ENCODE measurements at places on chromosomes 16 and 17.

GRCh38 chr16:22075043-22075757 lies 17.1 kb upstream of the VWA3A start:
- DNase-seq, result no peak

- no peak for DNase-seq
Measured at GRCh38 chr16:89375686-89376085, 114.7 kb downstream of the ANKRD11 start.

GRCh38 chr16:79287424-79287917 lies 313.1 kb downstream of the MAF start:
- no peak for DNase-seq

DNA sequence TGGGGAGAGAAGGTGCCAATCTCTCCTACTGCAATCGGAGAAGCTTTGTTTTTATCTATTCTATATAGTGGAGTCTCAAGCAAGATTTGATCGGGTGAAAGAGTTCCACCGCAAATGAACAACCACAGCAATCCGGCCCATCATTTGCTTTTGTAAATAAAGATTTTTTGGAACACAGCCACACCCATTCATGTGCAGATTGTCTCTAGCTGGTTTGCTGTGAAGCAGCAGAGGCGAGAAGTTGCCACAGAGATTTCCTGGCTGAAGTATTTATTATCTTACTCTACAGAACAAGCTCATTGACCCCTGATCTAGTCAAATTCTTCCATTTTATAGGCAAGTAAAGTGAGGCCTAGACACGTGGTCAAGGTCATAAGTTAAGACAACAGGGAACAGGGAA lies 195.5 kb upstream of the TNRC6C start:
- DNase-seq, result no peak

DNA sequence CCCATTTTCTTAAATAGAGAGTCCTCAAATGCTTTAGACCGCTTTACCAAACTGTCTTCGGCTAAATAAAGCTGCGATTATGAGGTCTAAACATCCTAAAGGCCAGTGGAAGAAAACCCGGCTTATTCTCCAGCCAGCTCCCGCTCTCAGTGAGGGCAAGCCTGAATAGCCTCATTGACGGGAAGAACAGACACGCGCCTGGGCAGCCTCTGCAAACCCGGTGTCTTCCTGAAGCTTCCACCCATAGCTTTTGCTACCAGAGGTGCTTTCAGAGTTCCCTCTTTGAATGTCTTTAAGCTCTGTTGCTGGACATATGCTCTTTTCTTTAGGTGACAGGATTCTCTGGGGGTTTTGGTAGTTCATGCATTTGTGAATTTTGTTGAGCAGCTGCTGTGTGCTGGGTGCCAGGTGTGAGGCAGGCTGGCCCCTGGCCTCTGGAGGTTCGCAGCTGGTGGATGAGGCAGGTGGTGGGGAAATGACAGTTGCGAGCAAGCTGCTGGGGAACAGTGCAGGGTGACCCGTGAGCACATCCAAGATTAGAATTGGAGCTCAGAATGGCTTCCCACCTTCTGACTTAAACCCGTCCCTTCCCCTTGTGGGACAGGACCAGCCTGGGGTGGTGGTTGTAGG lies 44.7 kb downstream of the CRISPLD2 start:
- no peak for DNase-seq

DNA sequence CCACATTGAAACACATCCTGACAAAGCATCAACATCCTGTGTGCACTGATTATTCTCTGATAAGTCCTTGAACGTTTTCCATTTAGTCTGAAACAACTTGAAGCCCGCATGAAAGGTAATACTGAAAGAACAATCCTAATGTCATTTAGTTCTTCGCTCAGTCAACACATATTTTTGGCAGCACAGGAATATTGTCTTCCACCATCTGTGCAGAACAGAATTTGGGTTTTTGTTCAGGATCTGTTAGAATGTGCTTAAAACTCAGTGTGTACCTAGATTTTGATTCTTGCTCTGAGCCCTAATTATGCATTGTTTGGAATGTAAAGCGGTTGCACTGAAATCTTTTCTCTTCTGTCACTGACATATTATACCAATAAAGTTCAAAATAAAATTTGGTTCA lies 1036.6 kb downstream of the CDH11 start:
- DNase-seq, result no peak

GRCh38 chr17:80694992-80695912 lies 150.6 kb downstream of the RPTOR start:
- DNase-seq, result no peak

DNA sequence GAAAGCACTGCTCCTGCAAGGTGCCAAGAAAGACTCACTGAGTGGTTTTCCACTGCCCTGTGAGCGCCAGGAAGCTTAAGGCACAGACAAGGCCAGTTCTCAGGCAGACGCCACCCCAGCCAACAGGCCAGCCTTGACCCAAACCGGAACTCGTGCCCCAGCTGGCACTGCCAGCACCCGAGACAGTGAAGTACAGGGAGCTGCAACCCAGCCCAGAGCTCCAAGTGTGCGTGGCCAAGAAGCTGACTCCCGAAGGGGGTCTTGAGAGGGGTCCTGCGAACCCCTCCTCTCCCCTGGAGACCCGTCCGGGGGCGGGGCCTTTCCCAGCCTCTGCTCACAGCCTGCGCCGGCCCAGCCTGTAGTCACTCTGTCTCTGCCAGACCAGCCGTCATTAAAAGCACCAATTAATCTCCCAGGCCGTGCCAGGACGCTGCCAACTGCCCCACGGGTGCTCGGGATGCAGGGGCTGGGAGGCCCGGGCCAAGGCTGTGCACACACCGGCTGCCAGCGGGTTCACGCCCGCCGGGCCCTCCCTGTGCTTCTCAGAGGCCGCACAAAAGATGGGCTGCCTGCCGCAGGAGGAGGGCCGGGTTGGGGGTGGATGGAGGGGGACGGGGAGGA lies 4.4 kb upstream of the SOX8 start:
- no peak for DNase-seq

- no peak for DNase-seq
Measured at GRCh38 chr17:50460831-50461526, 7.7 kb downstream of the CHAD start.

GRCh38 chr17:66654106-66654740 lies 180.7 kb upstream of the CACNG5 start:
- DNase-seq, result no peak

- DNase-seq, result no peak
Measured at GRCh38 chr17:42922294-42922693, 21.7 kb downstream of the G6PC1 start.

DNA sequence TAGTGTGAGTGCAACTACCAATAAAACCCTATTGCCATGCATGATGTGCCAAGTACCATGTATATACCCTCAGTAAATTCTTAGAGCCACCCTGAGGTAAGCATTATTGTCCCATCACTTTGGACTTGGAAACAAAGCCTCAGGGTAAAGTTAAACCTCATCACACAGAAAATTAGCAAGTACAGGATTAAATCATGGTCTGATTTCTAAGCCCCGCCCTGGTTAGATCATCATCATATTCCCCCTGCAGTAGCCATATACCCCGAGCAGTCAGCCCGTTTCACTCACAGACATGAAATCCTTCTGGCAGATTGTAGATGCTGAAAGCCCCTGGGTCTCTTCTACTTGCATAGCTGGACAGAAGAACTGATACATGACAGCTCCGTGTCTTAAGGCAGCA lies 4.8 kb downstream of the ZP2 start:
- no peak for DNase-seq

DNA sequence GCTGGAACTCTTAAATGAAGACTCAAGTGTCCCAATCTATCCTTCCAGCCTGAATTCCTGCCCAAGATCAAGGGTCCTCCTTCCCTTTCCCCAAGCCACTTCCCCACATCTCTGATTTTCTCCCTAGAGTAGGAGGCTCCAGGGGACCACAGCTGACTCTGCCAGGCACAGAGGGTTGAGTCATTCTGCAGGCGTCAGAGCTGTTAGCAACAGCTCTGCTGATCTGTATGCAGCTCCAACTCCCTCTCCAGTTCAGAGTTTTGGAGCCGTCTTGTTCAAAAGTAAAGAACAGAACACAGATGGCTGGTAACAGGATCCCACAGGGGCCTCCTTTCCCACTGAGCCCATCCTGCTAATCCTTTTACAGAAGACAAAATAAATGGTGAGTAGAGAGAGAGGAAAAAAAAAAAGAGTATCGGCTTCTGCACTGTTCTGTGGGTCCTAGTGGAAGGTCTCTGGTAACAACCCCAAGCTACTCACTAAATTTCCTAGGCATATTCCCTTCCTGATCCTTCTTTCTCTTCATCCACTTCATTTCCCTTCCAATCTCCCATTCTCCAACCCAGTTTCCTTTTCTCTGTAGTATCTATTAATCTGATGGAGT lies 13.4 kb upstream of the TAOK1 start:
- DNase-seq, result no peak

- DNase-seq, result no peak
Measured at GRCh38 chr17:6208608-6209180, 138.5 kb downstream of the WSCD1 start.

- DNase-seq, result no peak
Measured at GRCh38 chr16:31441956-31442355, 633 bp downstream of the ZNF843 start.

DNA sequence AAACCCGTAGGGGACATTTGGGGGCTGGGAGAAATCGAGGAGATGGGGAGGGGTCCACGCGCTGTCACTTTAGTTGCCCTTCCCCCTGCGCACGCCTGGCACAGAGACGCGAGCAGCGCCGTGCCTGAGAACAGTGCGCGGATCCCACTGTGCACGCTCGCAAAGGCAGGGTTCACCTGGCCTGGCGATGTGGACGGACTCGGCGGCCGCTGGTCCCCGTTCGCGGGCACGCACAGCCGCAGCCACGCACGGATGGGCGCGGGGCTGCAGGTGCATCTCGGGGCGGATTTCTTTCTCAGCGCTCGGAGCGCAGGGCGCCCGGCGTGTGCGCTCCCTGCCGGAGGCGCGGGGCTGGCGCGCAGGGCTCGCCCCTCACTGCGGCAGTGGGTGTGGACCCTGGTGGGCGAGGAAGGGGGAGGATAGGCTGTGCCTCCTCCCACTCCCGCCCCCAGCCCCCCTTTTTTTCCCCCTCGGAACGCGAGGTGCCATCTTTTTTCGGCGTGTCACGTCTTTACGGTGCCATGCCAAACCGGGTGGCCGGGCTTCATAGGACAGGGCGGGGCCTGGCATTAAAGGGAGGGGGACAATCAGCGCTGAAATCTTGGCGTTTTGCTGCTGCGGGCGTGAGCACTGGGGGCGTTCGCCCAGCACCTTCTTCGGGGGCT lies 1.1 kb downstream of the MAPT start:
- no peak for DNase-seq

DNA sequence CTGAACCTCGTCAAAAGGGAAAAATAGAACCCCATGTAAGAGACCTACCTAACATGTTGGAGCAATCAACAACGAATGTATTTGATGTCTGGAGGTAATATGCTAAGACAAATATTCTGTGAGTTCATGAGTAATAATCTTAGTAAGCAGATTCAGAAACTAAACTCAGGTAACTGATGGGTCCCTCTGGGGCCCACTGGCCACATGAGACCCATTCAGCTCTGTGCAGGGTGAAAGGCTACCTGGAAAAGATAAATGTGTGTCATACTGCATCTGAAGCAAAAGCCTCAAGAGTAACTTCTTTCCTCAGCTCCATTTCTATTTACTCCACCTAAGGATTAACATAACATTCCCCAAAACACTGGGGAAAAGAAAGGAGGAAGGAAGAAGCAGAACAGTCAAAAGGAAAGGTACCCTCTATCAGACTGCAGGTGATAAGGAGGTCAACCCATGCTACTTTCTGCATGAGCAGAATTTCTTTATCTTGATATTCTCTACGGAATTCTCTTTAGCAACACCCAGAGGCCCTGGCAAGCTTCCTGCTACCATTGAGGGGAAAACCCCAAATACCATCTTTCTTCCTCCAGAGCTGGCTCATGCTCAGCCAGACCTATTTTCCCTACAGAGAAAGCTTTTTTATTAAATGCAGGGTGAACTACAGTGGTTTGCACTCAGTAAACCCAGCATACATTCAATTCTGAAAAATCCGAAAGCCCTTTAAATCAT lies 37.7 kb upstream of the ABCA6 start:
- DNase-seq, result no peak

DNA sequence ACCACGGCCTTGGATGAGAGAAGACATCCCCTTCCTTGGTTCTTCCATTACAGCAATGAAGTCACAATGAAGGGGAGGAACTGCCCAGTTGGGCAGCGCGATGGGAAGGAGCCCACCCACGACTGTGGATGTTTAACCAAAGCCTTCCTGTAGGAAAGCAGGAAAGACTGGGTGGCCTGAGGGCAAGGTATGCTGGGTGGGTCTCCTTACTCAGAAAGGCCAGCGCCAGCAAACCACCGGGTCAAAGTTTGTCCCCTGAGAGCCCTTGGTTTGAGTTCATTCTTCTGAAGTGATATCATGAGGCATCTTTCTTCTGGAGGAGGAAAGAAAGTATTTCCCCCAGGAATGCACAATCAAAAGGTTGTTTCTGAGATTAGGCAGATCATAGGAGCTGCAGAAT lies 105.2 kb downstream of the C16orf95 start:
- DNase-seq, result no peak
